ENCODE measurements at places on chromosomes 13 and 19.

DNA sequence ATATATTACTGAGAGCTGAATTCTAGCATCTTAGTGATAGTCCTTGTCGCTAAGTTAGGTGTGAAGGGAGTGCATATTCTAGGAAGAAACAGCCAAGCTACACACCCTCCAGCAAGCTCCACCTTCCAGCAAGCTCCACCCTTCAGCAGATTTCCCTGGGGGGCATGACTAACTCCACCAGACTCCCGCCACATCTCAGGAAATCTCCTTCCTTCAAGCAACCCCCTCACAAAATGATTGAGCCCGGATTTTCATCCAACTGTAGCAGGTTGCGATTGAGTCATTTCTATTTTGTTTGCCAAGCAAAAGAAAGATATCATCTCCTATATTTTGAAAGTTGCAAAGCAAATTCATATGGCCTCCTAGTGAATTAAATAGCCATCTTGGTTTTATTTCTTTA, 162.1 kb upstream of the TMTC4 start:
- no peak for DNase-seq

DNA sequence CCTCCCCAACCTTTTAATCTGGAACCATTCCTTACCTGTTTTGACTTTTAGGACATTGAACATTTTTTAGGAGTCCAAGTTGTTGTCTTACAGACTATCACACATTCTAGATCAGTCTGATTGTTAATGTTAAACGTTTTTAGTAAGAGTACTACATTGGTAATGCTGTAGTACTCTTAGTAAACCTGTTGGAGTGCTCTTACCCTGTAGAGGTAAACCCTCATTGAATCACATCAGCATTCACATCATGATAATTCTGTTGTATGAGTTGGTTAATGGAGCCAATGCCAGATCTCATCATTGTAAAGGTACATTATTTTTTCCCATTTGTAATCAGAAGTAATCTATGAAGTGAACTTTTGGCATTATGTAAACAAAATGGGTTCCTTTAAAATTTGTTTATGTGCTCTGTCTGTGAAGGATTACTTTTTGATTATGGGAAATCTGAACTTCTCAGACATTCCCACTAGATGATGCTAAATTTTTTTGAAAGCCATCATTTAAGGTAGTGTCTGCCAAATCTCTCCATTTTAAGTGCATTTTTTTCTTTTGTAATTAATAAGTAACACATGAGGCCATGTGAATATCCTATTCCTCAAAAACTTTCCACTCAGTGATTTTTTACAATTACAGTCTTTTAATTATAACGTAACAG, 55.2 kb downstream of the VWA8 start:
- DNase-seq, result no peak

DNA sequence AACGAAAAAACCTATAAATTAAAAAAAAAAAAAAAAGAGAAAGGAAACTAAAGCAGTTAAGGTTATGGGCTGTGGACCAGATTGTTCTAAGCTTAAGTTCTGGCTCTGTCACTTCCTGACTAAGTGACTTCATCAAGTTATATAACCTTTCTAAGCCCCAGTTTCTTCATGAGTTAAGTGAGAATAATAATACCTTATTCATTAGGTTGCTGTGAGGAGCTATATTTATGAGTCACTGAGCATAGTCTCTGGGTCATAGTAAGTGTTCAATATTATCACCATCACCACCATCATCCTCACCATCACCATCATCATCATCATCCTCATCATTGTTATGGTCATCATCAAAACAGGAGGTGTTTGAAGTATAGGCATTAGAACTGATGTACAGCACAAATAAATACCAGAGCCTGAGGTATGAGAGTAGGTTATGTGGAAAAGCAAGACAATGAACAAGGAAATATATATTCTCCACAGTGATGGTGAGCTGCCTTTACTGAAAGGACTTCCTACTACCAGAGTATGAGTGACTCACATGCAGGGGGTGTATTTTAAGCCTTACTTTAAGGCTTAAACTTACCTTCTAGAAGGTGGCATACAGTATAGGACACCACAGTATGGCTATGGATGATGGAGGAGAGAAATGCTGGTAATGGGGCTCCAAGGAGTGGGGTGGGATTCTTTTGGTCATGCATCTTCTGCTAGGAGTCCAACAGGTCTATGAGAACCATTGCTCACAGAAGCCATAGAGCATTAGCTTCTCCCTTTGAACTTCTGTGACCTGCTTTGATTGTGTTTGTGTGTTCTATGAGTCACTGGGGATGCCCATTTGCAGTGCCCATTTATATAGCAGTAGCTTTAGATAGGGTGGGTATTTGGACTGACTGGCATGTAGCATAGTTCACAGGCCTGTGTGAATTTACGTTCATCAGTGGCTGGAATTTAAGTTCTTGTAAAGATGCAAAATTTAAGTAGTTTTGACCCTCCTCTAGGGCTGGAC, 104.4 kb downstream of the KLF5 start:
- no peak for DNase-seq

DNA sequence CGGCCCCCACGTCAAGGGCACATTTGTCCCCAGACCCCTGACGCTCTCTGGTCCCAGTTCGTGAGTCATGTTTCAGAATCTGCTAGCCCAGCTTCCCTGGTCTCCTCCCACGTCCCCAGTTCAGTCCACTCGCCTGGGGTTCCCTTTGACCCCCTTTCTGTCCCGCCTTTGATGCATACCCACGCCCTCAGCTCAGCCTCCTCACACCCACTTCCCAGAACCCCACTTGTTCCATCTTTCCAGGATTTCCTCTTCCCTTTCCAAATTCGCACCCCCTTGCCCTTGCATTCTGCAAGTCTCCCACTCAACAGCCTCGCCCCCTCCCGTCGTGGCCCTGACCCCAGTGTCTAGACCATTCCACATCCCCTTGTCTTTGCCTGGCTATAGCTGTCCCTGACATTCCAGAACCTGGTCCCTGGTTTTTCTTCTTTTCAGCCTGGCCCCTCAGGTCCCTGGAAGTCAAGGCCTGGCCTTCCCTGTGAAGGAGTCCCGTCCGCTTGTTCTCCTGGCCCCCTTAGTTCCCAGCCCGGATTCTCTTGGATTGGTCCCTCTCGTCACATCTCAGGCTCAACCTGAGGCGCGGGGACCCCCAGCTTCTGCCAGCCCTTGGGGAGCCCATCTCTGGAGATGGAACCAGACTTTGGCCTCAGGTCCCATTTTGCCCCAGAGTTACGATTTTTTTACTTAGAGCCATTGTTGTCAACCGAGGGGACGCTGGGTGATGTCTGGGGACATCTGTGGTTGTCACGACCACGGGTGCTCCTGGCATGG, 1.3 kb downstream of the NCLN start:
- DNase-seq, result no peak

DNA sequence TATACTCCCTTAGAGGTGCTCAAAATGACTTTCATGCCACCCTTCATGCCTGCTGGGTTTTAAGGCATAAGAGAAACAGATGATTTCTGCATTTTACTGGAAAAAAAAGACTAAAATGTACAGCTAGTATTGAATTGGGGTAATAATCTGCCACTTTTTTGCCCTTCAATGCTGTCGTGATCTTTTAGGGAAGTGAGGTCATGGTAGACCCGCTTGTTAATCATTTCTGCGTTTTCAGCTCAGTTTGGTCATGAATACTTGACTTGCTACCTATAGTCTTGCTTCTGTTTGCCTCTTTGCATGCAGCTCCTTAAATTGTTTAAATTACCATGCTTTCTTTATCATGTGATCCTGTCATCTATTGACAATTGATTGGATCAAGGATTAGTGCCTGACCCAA, 90.4 kb downstream of the PCCA start:
- DNase-seq, result no peak

DNA sequence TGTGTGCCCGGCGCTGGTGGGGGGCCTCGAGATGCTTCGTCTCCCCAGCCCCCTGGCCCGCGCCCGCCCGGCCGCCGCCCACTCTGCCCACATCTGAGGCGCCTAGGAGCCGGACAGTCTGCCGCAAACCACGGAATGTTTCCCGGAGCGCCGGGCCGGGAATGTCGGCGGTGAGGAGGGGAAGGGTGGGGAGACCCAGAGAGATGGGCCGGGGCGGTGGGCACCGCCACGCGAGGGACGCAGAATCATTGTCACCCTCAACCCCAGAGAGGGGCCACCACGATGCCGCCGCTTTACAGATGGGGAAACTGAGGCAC, 46.1 kb upstream of the NFIC start:
- no peak for DNase-seq

DNA sequence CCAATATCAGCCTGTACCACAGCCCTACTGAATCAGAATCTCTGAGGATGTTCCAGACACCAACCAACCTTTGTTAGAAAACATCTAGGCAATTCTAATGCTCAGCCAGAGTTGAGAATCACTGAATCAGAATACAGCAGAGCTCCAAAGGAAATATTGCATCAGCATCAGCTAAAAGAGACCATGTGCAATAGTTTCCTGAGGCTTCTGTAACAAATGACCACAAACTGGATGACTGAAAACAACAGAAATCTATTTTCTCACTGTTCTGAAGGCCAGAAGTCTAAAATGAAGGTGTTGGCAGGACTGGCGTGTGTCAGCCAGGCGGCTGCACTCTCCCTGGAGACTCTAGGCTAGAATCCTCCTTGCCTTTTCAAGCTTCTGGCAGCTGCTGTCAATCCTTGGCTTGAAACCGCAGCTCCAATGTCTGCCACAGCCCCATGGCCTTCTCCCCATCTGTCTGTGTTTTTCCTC, 1.2 kb upstream of the DCT start:
- no peak for DNase-seq
